ENCODE measurements at places on chromosomes 7 and 10. TPM values are rescaled to one million over a fixed set of nuclear protein-coding genes. Genes with fewer than 3 reads are reported as not detected.

HOXA10 gene
- total RNA-seq: 3.7 TPM

GRCh38 chr10:113958631-113959382 is 84.9 kb upstream of the ADRB1 start:
- DNase-seq: peak; percentile 85

SDK1 gene
- total RNA-seq: 0.23 TPM

GRCh38 chr7:139842401-139843210 is 13.5 kb downstream of the TBXAS1 start:
- DNase-seq: peak; percentile 85

- DNase-seq: peak; percentile 95
Measured at GRCh38 chr7:4973728-4974198, 14.8 kb upstream of the MMD2 start.

CUL2 gene
- 26.9 TPM for total RNA-seq

DNA sequence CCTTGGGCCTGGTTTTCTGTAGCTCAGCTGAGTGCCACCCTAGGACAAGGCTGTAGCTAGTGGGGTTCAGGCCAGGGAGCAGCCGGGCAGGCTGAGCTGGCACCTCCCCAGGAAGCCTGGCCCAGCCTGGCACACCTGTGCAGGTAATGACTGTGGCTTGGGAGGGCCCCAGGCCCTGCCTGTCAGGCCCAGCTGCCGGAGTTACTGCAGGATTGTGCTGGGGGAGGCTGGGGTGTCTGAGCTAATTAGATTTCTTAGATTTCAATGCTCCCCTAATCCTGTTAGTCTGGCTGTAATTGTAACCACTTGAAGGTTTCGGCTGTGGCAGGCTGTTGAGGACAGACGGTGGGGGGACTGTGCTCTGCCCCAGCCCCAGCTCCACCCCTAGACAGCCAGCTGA is 6.0 kb downstream of the ZMIZ1 start:
- DNase-seq: no peak

AKR1C4 gene
- total RNA-seq: not detected

- DNase-seq: no peak
Measured at GRCh38 chr7:42877862-42878261, 34.0 kb downstream of the C7orf25 start.

- no peak for DNase-seq
Measured at GRCh38 chr7:134176037-134176350, 48.9 kb downstream of the LRGUK start.

OR13A1 gene
- not detected for total RNA-seq

RASA4B gene
- 10.1 TPM for total RNA-seq

GRCh38 chr7:24319209-24319608 is 35.2 kb downstream of the NPY start:
- no peak for DNase-seq

- DNase-seq: no peak
Measured at GRCh38 chr7:78496096-78496630, 697.6 kb downstream of the PHTF2 start.

DNA sequence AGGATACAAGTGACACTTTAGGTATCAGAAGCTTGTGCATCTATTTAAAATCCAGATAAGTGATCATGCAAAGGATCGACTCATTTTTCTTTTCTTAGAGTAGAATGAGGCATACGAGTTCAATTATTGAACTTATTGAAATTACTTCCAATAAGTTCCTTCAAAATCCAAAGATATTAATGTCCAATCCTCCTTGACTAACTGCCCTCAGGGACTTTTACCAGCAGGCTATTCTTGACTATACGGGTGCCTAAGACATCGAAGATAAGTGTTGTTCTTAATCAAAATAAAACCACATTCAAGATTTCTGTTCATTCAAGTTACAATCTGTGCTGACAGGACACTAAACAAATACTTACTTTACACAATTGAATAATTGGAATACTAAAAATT is 74.5 kb upstream of the SP4 start:
- no peak for DNase-seq

CCL24 gene
- not detected for total RNA-seq

DNA sequence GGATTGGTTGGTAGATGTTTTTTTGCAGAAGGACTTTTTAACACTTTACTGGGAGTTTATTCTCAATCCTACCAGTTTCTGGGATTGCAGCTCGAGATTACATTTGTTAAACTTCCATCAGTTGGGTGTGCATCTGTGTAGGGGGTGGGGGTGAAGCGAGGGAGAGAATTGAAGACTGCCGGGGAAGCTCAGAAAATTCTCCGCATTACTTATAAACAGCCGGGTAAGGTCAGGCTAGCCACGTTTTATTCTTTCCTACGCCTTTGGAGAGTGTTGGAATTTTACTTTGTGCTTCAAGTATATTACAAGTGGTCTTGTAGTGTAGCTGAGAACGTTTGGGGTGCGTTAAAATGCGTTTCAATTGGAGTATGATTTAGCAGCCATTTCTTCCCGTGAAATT is 1.1 kb downstream of the PALS2 start:
- no peak for DNase-seq

ZNF316 gene
- total RNA-seq: 18.4 TPM

DENND2A gene
- 1.0 TPM for total RNA-seq

NXPH1 gene
- not detected for total RNA-seq

- DNase-seq: no peak
Measured at GRCh38 chr7:2108501-2109250, 124.1 kb downstream of the MAD1L1 start.

PYROXD2 gene
- total RNA-seq: 3.6 TPM

HERC4 gene
- 51.7 TPM for total RNA-seq

- peak; percentile 34 for DNase-seq
Measured at GRCh38 chr10:112517451-112517862, 70.4 kb downstream of the VTI1A start.

DNA sequence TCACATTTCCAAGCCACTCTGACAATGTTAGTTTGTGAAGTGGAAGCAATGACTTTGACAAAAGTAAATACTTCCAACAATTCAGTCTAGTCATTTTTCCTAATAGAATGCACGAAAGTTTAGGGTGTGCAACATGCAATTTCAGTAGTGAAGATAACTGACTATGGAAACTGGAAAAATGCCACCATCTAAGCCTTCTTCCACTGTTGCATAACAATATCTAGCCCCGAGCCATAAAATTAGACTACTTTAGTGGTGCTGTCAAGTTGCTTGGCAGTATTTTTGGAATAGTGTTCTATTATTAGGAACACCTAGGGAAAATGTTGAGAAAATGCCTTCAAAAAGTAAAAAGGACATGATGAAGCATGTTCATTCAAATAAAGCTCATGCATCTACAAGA is 17.9 kb downstream of the SEMA3A start:
- DNase-seq: no peak

DNA sequence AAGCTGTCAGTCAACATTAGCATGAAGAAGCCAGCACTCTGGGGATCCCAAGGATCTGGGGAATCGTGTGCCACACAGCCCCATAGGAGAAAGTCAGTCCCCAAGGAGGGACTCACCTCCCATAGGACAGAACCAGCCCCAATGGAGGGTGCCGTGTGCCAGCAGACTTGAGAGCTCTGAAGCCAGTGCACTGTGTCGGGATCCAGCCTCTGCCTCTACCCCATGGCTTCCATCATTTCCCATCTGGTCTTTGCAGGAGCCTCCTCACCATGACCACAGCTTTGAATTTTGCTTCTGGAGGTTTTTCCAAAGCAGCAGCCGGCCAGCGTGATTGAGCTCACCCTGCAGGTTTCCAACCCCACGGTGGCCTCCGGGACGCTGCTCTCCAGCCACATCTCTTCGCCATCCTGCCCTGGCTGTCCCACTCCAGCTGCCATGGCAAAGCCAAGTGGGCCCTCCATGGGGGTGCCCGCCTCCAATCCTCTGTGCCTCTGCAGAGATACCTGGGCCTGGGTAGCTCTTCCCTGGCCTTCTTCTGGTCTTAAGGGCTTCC is 171.8 kb upstream of the SHH start:
- no peak for DNase-seq

CPA5 gene
- not detected for total RNA-seq

TRIM24 gene
- 14.5 TPM for total RNA-seq

All from dermis blood vessel endothelial cell (primary cell).